Fibroblast of villous mesenchyme (primary cell): ENCODE measurements at places on chromosomes 5 and 9. TPM values are rescaled to one million over a fixed set of nuclear protein-coding genes. Genes with fewer than 3 reads are reported as not detected.
A peak's percentile ranks its signal among the peaks of the same experiment; 100 is the strongest.

DNA sequence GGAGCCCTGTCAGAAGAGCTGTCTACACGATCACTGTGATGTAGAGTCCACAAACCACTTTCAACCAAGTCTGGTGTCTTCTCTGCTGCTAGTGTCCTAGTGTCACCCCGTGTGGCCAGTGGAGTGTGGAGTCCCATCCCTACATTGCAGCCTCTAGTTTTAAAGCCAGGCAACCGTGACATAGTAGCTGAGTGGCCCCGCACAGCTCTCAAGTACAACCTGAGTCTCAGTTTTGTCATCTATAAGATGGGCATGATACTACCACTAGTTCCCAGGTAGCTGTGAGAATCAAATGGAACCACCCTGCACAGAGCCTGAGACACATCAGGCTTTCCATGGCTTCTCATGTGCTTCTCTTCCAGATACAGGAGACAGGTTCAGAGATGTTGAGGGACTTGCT, 43.2 kb upstream of the AKNA start:
- DNase-seq: no peak

DNA sequence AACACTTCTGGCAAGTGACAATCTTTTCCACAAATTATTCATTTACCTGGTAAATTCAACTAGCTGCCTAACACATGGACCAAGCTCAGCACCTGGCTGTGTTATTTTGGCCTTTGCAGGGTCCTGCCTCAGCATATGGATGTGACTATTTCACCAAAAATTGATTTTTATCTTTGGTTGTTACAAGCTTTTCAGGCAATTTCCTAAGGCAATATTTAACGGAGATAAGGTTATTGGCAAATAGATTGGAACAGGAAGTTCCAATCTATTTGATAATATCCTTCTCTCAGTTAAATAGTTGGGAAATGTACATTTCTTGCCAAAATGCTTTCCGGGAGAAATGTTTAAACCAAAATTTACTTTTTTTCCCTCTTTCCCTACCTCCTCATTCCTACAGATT, 415.2 kb upstream of the SMARCA2 start:
- DNase-seq: no peak

GRCh38 chr9:27539479-27540441, 10.1 kb upstream of the MOB3B start:
- peak; percentile 93 for DNase-seq

GRCh38 chr9:114883709-114884108, 46.7 kb downstream of the TNFSF8 start:
- no peak for DNase-seq

DNA sequence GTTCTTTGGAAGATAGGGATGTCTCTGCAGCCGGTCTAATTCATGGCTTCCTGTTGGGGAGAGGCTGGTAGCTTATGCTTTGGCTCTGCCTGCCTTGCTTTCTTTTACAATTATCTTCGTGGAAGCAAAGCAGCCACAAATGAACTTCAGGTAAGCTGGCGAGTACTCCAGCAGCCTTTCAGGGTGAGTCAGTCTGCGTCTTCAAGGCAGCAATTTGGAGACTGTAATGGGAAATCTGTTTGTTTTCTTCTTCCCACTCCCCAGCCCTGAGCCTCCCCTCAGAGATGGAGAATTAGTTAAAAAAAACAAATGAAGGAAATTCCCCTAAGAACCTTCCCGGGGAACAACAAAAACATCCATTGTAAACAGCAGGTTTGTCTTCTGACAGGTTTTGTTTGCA, 100.1 kb downstream of the PSAT1 start:
- no peak for DNase-seq

- no peak for DNase-seq
Measured at GRCh38 chr9:90442723-90443122, 199.9 kb downstream of the DIRAS2 start.

GRCh38 chr5:127580731-127581130, 63.3 kb downstream of the PRRC1 start:
- no peak for DNase-seq

- DNase-seq: peak; percentile 83
Measured at GRCh38 chr9:74887041-74887980, at the start of gene TRPM6. TSS of gene TRPM6 (minus strand) at chr9:74887921. CDS start at chr9:74887856, 65 bp downstream.

- no peak for DNase-seq
Measured at GRCh38 chr9:86082870-86083269, 16.5 kb downstream of the GOLM1 start.

DNA sequence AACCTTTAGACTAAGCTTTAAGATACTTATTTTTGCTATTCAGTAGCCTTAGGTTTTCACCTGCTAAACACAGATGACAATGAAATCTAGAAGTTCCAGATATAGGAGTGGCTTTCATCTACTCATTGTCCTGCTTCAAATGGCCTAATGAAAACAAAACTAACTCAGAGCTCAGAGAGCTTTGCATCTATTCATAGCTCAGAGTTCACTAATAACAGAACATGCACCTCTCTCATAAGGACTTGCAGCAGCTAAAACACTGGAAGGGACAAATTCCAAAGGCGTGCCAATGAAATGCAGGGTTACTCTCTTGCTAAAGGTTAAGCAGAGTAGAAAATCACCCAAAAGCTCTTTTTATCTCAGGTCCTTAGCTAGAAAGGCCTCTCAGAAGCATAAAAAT, 29.0 kb downstream of the SLC31A2 start:
- DNase-seq: no peak

GRCh38 chr5:103452089-103452488, 110.5 kb downstream of the NUDT12 start:
- no peak for DNase-seq

Gene KLHL3
- 1.9 and 3.0 TPM in 2 replicates for total RNA-seq

Gene TPPP
- total RNA-seq: under 0.01 TPM in 2 replicates

Gene OTP
- not detected in 2 replicates for total RNA-seq
